NCI-H345 (cell line): ENCODE measurements at places on chromosomes 6 and 20.

- DNase-seq = no peak
Observed at GRCh38 chr6:89925826-89926225, 31.6 kb downstream of the GJA10 start.

DNA sequence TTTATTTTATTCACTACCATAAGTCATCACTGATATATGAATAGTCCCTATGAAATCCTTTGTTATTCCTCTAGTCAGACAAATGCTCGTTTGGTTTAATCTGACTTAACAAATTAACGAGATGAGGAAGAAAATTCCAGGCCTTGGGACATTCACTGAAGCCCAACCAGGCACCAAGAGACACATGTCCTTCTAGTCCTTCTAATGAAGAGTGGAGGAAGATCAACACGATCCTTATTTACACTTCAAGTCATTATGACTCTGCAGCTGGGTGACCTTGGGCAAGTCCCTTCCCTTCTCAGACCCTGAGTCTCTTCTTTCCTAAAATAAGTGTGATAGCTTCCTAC lies 117.5 kb downstream of the CEBPB start:
- DNase-seq = no peak

- no peak for DNase-seq
Observed at GRCh38 chr6:209432-210103, 82.7 kb upstream of the DUSP22 start.

DNA sequence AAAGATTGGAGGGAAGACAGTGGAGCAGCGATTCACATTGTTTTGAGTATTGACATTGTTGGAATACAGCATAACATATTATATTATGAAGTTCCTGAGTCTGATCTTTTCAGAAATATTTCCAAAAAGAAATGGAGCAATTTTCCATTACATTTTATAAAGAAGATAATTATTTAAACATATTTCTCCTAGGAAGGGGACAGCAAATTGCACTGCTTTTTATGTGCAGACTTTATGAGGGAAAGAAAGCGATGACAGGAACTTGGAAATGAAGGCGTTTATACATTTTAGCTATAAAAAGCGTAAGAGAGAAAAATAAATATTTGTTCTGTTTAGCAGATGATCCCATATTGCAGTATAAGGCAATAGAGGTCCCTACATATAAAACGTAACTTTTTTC lies 117.0 kb upstream of the EDN1 start:
- DNase-seq = no peak

GRCh38 chr20:5766085-5766764 lies 16.0 kb downstream of the SHLD1 start:
- no peak for DNase-seq
